ENCODE measurements at places on chromosomes 5 and 9.

DNA sequence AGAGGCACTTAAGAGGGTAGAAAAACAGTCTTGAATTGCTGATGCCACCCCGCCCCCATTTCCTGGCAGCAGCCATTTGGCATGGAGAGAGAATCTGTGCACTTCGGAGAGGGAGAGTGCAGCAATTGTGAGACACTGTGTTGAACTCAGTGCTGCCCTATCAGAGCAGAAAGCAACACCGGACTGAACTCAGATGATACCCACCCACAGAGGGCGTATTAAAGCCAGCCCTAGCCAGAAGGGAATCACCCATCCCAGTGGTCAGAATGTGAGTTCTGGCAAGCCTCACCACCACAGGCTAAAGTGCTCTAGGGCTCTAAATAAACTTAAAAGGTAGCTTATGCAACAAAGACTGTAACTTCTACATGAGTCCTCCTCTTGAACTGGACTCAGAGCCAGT, 88.4 kb upstream of the RGS7BP start:
- DNase-seq = no peak

- DNase-seq = no peak
Measured at GRCh38 chr9:129278391-129279237, 100.6 kb upstream of the IER5L start.

GRCh38 chr9:119284118-119284517, 85.1 kb downstream of the BRINP1 start:
- peak; percentile 3 for DNase-seq

GRCh38 chr9:132877458-132877823, 643 bp downstream of the AK8 start:
- no peak for DNase-seq

- no peak for DNase-seq
Measured at GRCh38 chr5:179912386-179912785, 4.7 kb upstream of the TBC1D9B start.

DNA sequence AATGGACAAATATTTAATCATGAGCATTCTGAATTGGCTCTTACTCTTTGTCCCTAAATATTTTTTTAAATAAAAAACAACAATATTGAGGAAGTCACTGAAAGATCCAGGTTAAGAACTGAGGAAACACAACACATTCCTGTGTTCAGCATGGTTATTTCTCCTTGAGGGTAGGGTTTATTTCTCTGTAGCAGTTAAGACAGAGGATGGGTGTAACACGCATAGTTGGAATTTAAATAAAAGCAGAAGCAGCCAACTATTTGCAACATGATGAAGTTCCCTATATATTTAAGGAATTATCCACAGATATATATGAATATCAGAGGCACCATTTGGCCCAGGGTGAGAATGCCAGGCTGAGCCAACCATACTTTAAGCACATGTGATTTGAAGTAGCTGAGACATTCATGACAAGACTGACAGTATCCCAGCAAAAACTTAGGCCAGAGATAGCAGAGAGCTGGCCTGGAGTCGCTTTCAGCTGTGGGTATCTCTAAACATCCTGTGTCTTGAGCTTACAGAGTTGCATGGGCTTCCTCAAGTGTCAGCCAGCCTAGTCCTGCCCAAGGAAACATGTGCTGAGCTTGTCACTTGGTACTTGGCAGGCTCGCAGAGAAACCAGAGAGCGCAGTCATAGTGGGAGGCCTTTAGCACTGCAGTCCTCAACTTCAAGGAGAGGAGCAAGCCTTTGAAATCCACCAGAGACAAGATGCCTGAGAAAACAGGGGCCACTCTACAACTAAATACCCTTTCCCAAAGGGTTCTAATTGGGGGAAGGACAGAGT, 43.6 kb downstream of the SEMA5A start:
- DNase-seq = no peak

DNA sequence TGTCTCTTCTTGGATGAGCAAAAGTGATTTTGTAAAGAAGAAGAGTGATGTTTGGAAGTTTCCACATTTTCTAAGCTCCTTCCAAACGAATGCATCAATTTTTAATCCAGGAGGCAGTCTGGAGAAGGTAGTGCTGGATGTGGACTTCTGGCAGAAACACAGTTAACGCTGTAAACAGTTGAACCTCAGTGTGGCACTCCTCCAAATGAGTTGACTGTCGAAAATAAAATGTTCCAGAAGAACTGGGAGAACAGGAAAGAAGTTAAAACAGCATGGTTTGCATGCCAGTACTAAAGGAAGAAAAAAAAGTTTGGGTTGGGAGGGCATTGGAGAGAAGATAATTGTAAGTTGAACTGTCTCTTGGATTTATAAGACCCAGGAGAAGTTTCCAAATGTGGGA, 6.5 kb downstream of the ZNF462 start:
- no peak for DNase-seq

DNA sequence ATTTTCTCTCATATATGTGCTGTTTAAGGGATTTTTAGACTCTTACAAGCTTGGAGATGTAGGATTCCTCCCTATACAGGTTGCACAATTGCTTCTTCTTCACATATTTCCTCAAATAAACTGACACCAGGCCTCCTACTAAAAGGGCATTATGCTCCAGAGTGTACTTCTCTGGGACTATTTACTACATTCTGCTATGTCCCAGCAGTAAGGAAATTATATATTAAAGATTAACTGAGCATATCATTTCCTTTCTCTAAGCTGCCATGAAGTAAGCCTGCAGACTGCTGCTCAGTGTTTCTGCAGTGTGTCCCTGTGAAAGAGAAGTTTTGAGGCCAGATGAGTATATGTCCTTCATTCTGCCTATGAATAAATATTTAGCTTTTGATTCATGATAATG, 356.9 kb upstream of the NUDT12 start:
- DNase-seq = no peak

DNA sequence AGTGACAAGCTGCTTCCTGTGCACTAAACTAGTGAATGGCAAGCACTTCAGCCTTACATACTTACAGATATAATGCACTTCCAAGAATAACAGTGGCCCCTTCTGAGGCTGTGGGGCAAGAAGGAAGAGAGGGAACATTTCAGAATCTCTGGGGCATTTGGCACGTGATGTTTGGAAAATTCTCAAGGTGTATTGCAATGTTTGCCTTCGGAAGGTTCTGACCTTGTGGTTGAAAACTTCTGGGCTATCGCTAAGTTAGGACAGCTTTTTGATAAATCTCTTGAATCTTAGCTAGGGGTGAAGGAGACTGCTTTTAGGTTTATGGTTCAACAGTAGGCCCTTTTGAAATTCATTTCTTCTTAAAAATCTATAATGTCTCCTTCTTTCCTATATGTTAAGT, 7.1 kb upstream of the FGF10 start:
- no peak for DNase-seq

GRCh38 chr5:174412941-174413340, 311.4 kb upstream of the MSX2 start:
- no peak for DNase-seq

- DNase-seq = peak; percentile 81
Measured at GRCh38 chr5:137752905-137753690, 1.1 kb downstream of the HNRNPA0 start.

DNA sequence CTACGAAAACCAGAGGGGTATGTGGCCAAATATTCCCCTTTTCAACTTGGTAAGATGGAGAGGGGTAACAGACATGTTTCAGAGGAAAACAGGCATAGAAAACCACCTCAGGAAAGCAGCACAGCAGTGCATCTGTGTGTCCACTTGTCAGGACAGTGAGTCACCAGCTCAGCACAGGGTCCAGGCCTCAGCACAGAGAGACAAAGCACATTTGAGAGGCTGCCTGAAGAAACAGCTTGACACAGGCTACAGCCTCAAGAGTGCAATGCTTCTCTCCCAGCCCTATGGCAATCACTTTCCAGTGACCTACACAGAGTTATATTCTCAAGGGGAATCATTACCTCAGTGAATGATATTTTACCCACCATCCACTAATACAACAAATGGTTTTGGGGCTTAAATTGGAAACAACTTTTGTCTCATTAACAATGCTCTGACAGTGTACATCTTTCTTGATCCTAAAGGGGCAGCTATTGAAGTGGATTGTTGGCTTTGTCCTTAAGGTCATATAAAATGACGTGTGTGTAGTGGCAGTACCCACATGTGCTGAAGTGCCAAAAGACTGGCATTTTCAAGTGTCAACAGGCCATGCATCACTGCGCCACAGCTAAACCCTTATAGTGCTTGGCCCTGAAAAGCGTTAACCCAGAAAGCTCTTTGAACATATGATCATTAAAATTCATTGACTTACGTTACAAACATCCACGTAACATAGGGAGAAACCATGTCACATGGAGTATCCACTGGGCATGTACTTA, 46.4 kb downstream of the ERMP1 start:
- no peak for DNase-seq

- peak; percentile 63 for DNase-seq
Measured at GRCh38 chr5:77129391-77129990, 42.4 kb upstream of the ZBED3 start.

DNA sequence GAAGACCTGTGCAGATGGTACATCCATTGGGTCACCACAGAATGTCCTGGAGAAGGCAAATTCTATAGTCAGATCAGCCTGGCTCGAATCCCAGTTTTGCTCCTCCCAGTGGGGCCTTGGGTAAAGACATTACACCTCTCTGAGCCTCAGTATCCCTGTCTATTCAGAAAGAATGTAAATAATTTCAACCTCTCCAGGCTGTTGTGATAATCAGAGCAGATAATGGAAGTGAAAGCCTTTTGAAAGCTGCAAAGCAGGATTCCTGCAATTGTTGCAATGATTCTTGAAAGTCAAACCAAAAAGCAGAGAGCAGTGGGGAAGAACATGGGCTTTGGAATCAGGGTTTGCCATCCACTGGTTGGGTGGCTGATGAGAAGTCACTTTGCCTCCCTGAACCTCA, 63.2 kb downstream of the LHX2 start:
- DNase-seq = no peak

DNA sequence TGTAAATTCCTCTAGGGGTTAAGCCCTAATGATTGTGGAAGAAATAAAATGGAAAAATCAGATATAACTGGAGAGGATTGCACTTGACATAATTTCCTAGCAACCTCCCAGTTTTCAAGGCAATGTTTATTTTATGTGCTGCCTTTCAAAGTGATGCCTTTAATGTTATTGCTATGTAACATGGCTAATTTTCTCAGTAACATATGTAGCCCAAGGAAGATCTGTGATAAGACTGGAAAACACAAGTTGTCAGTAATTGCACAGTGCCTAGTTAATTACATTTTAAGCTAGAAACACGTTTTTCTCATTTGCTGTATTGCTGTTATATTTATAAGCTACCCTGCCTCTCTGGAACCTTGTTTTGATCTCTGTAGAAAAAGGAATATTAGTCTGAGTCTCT, 49.2 kb upstream of the KCNN2 start:
- DNase-seq = no peak

DNA sequence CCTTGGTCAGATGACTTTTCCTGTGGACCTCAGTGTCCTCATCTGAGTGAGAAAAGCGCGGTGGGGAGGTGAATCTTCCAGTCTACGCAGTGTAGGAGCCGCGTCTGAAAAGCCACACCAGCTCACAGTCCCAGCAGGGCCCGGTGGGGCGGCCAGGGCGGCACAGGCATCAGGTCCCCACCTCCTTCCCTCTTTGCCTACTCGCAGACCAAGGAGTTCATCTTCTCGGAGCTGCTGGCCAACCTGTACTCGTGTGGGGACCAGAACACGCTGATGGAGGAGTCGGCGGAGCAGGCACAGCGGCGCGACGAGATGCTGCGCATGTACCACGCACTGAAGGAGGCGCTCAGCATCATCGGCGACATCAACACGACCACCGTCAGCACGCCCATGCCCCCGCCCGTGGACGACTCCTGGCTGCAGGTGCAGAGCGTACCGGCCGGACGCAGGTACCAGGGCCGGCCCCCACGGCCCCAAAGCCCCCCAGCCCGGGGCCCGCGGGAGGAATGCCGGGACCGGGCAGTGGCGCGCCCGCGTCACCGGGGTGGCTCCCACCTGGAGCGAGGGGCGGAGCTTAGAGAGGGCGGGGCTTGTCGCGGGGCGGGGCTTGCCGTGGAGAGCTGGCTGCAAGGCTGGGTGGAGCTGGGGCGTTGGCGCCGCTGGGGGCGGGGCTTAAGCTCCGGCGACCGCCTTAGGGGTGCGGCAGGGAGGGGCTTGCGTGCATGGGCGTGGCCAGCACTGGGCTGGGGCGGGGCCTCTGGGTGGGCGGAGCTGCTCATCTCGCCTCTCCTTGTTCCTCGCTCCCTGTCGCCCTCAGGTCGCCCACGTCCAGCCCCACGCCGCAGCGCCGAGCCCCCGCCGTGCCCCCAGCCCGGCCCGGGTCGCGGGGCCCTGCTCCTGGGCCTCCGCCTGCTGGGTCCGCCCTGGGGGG, 25.6 kb downstream of the GOLGA2 start:
- peak; percentile 93 for DNase-seq

- DNase-seq = no peak
Measured at GRCh38 chr5:159873680-159874079, 42.6 kb upstream of the ADRA1B start.

DNA sequence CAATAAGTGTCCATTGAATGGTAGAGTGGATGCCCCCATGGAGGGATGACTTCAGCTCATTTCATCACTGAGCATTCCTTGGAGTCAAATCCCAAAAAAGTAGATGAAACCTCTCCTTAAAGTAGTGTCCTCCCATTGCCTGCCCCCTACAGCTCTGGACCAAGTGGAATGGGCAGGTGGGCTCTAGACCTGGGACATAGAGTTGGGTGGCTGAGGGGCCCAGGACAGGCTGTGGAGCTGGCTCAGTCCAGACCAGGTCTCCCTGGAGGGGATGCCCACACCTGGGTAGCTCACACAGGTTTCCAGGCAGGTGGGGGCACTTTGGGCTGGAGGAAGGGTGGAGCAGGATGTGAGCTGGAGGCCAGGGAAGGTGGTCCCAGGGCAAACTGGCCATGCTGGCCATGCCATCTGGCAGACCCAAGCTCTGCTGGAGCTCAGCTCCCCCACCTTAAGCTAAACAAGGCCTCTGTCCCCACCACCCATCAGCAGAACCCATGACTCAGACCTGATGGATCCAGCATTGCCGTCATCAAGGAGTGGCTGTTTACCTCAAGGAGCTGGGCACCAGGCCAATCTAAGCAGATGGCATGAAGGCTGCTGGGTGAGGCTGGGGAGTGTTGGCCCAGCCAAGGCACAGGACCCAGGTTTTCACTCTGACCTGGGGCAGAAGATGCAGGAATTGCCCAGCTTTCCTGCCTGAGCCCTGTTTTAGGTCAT, 6.2 kb upstream of the SPINK4 start:
- DNase-seq = peak; percentile 88

GRCh38 chr5:113336975-113337374, 97.8 kb downstream of the TSSK1B start:
- DNase-seq = peak; percentile 58

GRCh38 chr5:127785098-127785927, 82.1 kb downstream of the CCDC192 start:
- no peak for DNase-seq

DNA sequence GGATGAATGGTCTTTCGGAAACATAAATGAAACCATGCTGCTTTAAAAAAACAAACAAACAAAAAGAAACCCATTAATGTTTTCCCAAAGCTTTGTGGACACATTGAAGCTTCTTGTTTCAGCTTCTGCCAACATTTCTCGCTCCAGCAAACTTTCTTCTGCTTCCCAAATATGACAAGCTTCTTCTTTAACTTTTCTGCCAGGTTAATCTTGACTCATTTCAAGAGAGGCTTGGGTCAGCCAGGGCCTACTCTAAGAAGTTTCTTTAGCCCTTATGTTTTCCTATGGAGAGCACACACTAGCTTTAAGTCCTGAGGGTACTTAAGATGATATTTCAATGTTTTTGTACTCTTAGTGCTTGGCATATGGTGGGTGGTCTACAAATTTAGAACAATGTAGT, 6.1 kb downstream of the ANXA1 start:
- DNase-seq = no peak
